ENCODE measurements at places on chromosomes 4 and X.
A peak's percentile ranks its signal among the peaks of the same experiment; 100 is the strongest.

DNA sequence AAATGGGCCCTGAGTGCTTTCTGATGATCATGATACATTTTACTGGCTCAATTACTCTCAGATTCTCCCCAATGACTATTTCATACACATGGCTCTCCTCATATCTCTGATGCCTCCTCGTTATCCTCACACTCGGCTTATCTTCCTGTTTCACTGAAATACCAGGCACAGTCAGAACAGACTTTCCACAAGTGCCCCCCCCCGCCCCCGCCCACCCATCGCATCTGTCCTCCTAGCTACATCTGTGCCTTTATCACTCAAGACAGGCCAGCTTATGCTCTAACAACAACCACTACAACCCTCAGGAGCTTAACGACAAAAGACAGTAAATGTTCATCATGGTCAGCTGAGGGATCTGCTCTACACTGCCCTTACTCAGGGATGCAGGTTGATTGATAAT lies 610.6 kb upstream of the DIPK2B start:
- no peak for DNase-seq

DNA sequence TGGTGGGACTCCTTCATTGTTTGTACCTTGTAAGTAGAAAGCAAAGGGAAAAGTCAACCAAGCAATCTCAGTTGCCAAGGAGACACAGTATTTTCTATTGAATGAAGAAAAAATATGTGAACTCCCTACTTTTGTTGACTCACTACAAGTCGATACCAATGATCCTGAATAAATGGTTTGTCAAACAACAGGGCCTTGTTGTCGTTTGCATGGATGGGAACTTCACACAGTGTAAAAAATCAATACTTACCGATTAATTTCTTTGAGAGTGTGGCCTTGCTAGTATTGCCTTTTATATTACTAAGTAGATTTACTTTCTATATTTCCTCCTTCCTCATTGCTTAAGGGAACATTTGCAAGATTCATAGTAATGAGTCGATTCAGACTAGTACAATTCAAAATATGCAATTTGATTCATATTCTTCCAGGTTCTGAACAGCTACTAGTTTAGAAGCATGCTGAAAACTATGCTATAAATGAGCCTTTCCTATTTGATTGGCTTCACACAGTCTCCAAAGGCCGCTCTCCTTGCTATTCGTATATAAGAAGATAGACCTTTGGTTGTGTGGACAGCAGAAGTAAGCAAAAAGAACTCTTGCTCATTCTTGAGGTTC lies 108.0 kb downstream of the ZNF330 start:
- DNase-seq = no peak

- no peak for DNase-seq
These were observed 9.9 kb downstream of the CASK start for GRCh38 chrX:41913476-41913875.

- no peak for DNase-seq
These were observed 84.1 kb downstream of the BMPR1B start for GRCh38 chr4:94841864-94842221.

DNA sequence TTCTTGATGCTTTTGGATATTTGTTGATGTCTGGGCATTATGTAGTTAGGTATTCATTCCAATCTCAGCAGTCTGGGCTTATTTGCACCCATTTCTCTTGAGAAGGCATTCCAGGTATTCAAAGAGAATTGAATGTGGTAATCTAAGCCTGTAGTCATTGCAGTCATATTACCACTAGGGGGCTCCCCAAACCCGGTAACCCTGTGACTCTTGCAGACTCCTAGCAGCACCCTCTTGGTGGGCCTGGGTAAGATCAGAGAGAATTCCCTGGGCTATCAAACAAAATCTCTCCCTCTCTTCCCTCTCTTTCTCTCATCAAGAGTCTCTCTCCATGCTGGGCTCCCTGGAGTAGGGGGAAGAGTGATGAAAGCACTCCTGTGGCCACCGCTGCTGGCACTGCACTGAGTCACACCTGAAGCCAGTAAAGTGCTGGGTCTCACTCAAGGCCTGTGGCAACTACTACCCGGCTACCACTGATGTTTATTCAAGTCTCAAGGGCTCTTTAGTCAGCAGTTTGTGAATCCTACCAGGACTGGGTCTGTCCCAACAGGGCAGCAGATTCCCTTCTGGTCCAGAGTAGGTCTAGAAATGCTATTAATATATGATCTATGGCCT lies 187.7 kb upstream of the NUDT10 start:
- DNase-seq = no peak

DNA sequence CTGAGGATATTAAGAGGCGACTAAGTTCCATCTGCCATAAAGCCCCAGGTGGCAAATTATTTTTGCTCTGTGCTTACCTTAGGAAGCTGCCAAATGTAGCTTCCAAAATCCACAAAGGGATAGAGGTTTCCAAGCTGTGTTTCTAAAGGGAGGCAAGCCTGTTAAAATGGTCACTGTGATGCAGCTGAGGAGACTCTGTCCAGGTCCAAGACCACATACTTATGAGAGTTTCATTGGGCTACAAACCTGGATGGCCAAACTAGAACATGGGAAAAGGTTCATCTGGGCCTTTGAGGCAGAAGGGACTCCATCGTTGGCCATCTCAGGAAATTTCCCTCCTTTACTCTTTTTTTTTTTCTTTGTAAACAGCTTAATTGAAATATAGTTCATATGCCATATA lies 306.9 kb upstream of the FGF13 start:
- DNase-seq = no peak

DNA sequence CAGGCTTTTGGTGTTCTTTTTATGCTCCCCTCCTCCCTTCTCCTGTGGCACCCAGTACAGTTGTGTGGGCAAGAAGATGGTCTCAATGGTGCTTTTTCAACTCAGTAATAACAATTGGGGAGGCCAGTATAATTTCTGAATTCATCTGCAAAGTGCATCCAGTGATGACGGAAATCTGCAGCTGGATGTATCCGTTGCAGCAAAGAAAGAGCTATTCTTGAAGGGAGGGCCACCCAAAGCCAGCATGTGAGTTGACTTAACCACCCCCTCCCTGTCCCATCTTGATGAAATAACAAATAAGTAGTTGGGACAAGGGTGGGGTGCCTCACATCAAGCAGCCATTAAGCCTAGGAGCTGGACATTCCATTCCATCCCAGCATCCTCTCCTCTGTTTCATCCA lies 30.7 kb downstream of the TSC22D3 start:
- no peak for DNase-seq

GRCh38 chrX:17588303-17588702 lies 149.0 kb upstream of the SCML1 start:
- no peak for DNase-seq

DNA sequence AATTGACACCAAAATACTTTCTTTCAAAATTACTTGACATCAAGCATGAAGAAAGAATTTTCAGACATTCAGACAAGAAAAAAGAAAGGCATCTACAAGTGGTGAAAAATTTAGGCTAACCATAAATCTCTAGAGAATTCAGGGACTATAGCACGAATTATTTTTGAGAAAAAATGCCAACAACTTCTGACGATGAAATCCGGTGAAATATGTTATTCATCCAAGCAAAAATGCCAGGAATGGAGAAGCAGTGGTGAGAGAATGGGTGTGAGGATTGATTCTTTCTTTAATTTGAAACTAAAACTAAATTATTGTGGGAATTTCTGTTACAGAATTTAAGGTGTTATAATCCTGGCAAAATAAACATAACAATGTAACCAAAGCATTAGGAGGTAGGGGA lies 69.4 kb upstream of the SORBS2 start:
- no peak for DNase-seq

- DNase-seq = peak; percentile 50
These were observed 5.1 kb downstream of the RTL5 start for GRCh38 chrX:72126539-72127140.

DNA sequence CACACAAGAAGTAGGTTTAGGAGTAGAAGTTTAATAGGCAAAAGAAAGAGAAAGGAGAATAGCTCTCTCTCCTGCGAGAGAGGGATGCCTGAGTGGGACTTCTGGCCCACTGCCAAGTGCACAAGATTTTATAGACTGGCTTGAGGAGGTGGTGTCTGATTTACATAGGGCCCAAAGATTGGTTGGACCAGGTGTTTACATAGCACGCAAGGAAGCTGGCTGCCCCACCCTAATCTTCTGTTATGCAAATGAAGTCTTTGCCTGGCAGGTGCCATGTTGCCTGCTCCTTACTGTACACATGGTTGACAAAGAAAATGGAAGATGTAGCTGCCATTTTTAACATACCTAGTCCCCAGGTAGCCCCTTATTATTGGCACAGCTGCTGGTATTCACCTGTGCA lies 170.8 kb upstream of the GATB start:
- no peak for DNase-seq

- DNase-seq = no peak
These were observed 32.5 kb upstream of the AADAT start for GRCh38 chr4:170122252-170122651.

DNA sequence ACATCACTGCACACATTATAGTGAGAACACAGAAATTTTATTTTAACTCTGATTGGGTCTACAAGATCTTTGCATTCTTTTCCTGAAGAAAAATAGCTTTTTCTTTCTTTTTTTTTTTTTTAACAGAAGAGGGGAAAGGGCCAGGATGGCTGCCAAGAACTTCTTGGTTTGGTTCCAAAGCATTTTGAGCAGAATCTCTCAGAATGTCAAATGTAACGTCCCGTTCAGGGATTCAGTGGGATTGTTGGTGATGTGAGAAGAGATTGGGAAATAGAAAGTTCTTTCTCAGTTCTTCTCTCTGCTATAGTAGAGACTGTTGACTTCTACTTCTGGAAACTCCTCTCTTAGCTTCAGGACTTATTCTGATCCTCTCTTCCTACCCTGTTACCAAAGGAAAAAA lies 70.9 kb upstream of the CBR4 start:
- peak; percentile 16 for DNase-seq

DNA sequence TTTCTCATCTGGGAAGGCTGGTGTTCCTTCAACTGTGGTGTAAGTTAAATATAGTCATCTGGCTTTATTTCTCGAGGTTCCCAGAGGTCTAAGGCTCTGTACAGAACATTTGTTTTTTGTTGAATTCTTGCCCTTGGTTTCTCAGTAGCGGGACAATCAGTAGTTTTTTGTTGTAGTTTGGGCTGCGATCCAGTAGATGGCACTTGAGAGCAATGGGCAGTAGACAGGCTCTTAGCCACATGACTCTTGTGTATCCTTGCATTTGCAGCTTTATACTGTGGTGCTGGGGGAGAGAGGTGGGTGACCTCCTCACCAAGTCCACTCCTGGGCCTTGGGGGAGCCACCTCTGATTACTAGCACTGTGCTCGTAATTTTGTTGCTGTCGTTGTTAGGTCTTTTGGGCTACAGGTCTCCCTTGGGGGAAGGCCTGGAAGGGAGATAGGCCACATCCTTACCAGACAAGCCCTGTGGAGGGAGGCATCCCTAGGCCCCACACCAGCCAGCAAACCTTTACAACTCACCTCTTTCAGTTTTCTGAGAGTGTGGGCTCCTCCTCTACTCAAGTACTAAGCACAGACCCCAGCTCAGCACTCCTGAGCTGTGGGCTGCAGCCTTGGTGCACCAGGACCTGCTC lies 8.1 kb downstream of the ETDB start:
- no peak for DNase-seq

DNA sequence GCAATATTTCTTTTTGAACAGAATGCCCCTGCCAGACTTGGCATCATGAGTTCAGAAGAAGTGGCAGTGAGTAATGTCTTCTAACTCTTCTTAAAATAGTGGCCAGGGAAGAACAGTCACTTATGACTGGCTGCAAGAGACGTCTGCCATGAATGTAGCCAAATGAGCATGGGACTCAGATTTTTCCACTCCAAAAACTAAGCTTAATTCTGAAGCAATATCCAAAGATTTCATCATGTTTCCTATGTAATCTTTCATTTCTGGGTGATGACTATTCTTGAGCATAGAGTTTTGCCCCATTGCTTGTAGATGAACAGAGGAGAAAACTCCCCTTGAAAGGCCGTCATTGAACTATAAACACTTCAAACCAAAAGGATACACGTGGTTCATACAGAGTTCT lies 11.8 kb downstream of the AMBN start:
- DNase-seq = no peak

DNA sequence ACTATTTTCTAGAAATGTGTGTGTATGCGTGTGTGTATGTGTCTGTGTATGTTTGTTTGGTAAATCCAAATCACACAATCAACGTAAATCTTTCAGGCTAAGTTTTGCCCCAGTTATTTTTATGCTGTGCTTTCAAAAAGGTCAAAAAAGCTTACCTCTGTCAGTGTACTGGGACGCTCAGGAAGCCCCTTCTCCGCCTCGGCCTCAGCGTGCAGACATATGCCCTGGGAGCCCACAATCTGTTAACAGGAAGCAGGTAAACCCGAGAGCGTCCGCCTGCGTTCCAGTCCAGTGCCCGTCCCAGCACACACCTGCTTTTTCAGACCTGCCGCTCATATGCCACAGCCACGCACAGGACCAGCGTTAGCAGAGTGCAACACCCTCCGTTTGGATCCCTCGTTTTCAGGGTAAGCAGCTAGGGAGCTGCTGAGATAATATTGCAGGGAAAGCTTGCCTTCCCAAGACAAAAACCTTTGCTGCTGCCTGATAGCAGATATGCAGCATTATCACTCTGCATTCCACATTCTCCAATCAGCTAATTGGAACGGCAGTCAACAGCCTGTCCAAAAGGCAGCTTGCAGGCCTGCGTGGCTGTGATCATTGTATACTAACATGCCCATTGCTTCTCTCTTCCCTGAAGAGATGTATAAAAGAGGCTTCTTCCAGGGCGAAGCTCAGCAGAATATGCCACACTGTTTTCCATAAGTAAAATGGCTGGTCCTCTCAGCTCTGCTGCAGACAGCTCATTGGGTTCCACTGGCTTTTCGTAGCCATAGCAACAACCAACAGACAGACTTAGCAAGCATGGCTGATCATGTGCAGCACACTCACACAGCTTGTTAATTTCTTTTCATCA lies at the start of gene SORBS2:
TSS of gene SORBS2 (minus strand) at position 686 of the 856 bp plus-strand sequence. CDS start 121,623 bp downstream, outside the sequence.
- DNase-seq = no peak

- DNase-seq = no peak
These were observed 41.8 kb downstream of the CLCN3 start for GRCh38 chr4:169662206-169662605.

DNA sequence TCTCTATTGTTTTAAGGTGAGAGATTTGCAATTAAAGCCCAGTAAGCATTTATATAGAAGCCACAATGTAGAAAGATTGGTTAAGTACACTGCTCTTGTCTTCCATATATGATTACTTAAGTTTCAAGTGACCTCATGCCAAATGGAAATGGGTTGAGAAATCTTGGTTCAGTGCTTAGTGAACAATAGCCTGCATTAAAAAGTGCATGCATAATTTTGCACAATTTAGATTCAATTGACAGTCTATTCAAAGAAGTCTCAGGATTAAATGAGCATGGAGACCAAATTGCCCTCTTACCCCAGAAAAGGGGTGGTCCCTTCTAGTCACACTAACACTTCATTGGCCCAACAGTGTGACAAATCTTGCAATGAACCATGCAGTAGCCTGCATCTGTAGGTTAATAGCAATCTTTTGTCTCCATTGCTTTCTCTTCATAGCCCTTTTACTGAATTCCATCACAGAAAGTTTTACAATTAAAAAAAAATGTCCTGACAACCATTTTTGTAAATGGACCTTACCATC lies 93.6 kb downstream of the HHIP start:
- no peak for DNase-seq

DNA sequence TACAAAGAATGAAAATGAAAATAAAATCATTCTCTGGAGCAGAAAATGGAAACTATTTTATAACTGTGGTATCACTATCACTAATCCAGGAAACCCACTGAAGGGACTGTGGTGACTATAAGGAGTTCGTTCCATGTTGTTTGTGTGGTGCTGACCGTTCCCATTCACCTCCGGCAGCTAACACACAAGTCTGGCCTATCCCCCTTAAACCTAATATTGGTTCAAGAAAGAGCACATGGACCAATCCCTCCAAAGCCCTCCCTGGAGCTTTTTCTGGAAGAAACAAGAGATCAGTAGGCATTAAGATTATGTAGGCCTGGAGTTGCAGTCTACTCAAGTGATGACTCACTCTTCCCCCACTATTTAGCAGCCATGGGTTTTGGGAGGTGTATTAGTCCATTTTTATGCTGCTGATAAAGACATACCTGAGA lies 25.9 kb upstream of the FAM241A start:
- DNase-seq = no peak

All from NCI-H446 treated with DMSO at 0.1 percent for 48 hours (cell line).